NCI-H1105 (cell line): ENCODE measurements at places on chromosomes 2 and 18.
A peak's percentile ranks its signal among the peaks of the same experiment; 100 is the strongest.

DNA sequence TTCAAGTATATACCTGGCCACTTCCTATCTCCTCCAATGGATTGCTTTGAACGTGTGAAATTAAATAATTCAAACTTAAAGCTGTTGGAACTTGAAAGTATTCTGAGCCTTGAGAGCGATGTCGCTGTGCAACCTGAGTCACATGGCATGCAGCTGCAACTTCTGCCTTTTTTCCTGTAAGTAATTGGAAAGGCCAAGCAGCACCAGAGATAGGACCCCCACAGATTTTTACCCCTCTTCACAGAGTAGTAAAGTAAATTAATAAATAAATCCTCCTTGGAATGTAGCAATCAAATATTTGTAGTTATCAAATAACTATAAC lies 3.2 kb upstream of the RNF149 start:
- no peak for DNase-seq

DNA sequence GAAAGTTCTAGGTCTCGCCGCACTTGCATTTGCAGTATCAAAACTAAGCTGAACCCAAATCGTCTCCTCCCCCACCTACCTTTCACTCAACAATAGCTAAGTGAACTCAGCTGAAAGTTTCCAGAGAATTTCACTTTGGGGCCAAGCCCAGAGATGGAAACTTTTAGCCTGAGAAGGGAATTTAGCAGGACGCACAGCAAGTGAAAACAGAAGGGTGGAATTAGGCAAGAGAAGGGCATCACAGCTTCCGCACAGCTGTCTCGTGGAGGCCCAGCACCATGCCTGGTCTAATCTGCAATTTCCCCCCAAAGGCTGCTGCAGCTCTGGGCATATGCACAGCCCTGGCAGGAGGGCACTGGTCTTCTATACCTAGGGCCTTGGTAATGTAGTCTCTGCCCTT lies 262.0 kb downstream of the TNS1 start:
- no peak for DNase-seq

DNA sequence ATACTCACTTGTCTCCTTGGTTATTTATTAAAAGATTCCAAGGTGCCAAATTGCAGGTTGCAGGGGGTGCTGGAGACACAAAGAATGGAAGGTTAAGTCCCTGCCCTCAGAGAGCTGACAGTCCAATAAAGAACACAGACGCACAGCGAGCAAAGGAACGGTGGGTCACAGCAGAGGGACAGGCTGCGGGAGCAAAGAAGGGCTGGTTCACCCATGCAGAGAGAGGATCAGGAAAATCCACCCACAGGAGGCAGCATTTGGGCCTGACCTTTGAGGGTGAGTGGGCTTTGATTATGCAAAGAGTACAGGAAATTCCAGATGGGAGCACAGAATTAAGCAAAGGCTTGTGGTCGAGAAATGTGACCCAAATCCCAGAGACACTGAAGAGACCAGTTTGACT lies 45.0 kb downstream of the ZBTB7C start:
- DNase-seq: no peak

GRCh38 chr2:136383167-136383566 lies 265.2 kb upstream of the CXCR4 start:
- DNase-seq: no peak

- DNase-seq: no peak
Observed at GRCh38 chr2:98771721-98772524, 41.0 kb upstream of the MGAT4A start.

GRCh38 chr18:55857956-55858355 lies 270.0 kb upstream of the TCF4 start:
- no peak for DNase-seq

DNA sequence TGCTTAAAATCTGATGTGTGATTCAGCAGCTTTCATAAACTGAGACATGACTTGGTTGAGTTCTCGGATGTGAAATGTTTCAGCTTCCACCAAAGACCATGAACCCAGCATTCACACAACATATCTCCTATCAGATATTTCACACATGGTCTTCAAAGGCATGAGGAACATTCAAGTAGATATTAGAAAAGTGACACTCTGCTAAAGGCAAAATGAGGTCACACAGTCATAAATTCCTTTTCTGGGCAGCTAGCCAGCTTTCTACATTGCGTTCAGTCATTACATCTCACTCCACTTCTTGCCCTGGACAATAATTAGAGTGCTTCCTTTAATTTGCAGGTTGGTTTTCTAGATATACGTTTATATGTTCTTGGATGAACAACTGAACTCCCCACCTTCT lies 96.7 kb downstream of the GAREM1 start:
- DNase-seq: peak; percentile 76

GRCh38 chr2:39127973-39128372 lies 7.1 kb upstream of the SOS1 start:
- DNase-seq: no peak

- no peak for DNase-seq
Observed at GRCh38 chr18:49016648-49017539, 66.1 kb upstream of the SMAD7 start.

- peak; percentile 60 for DNase-seq
Observed at GRCh38 chr2:232633413-232634205, at the start of gene EFHD1. EFHD1 (plus strand) TSS chr2:232633604; CDS start chr2:232633705, 101 bp downstream.

DNA sequence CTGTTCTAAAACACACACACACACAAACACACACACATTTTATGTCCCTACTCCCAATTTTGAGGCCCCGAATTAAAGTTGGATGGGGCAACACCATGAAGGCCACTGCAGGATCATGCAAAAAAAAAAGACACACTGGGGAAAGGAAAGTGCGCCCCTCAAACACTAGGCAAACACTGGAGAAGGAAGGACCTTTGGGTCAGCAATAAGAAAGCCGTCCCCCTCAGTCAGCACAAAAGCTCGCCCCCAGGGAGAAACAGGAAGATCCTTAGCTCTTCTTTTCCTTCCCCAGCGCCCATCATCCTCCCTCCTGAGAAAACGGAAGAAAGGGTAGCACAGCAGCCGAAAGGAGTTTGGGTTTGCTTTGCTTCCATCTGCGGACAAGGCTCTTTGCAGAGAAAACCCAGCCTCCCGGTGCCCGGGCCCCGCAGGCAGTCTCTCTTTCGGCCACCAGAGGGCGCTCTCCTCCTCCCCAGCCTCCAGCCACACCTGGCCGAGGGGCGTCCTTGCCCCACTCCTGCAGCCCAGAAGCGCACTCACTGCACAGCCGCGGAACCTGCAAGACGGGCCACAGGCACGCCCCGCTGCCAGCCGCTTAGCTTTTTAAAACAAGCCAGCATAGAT lies 248.5 kb downstream of the CDH20 start:
- peak; percentile 54 for DNase-seq

GRCh38 chr2:227655454-227655853 lies 11.2 kb upstream of the SCYGR5 start:
- no peak for DNase-seq

DNA sequence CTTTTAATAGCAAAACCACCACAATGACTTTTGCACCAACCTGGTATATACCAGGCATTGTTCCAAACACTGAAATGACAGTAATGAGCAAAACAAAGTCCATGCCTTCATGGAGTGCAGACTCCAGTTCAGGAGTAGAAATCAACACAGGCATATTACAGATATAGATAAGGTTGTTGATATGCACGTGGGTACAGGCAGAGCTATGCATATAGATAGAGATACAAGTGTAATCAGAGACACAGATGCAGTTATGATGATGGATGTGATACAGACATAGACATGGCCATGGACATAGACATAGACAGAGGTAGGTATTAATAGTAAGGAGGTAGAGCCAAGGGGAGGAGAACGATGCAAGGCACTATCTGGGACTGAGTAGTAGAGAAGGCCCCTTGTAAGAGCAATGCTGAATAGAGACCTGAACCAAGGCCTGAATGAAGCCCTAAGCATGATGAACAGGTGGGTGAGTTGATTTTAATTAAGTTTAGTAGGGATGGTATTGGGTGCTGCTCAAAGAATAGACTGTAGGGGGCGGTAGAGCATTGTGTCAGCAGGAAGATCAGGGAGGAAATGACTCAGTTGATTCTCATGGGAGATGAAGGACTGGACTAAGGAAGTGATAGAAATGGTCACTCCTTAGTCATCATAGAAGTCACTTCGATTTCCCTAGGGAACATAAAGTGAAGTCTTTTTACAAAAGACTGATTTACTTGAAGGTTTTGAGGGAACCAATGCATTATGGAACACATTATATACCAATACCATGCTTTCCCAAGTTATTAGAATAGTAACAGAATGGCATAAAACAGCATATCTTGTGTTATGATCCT lies 39.4 kb downstream of the CMPK2 start:
- no peak for DNase-seq

GRCh38 chr2:46699934-46700256 lies 215.7 kb downstream of the MCFD2 start:
- DNase-seq: no peak

GRCh38 chr2:152298754-152299153 lies 36.2 kb upstream of the FMNL2 start:
- peak; percentile 15 for DNase-seq

- DNase-seq: no peak
Observed at GRCh38 chr2:25197336-25198208, 29.2 kb upstream of the POMC start.

DNA sequence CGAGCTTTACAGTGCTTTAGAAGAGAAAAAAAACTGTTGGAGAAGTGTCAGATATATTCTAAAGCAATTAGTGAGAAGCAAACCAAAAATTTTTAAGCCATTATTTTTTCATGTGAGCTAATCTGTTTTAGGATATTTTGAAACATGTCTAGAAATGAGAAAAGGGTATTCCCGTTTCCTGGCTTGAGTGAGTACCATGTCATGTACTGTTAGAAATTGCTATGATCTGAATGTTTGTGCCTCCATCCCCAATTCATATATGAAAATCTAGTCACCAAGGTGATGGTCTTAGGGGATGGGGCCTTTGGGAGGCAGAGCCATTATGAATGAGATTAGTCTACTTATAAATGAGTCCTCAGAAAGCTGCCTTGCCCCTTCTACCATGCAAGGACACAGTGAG lies 493.3 kb upstream of the GCFC2 start:
- DNase-seq: no peak

DNA sequence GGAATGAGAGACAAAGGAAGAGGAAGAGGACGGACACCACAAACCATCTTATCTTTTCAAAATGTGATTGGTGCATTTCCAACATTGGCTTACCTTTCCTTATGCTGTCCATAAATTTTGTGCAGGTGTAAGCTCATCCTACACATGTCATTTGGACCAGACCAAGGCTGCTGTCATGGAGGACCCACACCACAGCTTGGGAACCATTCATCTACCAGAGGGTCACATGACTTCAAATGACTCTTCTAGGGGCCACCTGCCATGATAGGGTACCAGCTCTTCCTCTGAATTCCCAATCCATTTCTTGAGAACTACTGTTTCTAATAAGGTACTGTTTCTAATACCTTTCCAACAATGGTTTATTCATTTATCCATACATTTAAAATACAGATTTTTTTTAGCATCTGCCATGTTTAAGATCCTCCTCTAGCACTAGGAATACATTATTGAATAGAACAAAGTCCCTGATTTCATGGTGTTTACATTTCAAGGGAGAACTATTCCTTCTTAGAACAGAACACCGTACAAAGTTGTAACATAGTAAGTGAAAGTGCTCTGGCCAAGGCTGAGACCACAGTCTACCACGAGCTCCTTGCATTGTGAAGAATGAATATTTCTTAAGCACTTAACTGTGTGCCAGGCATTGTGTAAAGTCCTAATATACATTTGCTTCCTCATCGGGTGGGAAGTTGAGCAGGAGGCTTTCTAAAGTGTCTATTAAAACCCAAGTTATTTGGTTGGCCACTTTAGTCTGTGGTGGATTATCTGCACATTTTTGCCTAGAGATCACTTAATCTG lies 246.1 kb upstream of the FN1 start:
- DNase-seq: no peak

- no peak for DNase-seq
Observed at GRCh38 chr2:150531591-150531990, 44.1 kb upstream of the RND3 start.

DNA sequence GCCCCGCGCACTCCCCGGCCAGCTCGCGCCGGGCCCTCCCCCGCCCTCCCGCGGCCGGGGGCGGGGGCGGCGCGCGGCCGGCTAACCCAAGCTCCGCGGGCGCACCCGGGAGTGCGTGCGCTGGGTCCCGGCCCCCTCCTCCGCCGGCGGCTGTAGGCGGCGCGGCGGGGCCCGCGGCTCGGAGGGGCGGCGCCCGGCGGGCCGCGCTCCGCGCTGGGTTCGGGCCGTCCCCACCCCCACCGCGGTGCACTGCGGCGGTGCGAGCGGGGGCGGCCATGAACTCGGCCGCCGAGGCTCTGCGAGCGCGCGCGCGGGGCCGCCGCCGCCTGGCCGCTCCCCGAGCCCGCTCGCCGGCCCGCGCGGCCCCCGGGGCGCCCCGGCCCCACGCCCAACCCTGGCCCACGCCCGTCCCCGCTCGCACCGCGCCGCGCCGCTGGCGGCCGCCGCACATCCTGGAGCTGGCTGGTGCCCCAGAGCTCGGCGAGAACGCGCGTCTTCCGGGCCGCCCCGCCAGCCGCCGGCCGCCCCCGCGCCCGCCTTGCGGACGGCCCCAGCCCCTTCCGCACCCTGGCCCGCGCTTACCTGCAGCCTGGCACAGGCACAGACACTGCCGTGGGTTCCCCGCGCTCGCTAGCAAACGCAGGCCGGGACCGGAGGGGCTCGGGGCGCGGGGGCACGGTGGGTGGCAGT lies at the start of gene ZBTB14:
Gene ZBTB14 (minus strand): TSS at position 496 of the 690 bp plus-strand sequence. CDS start 2,480 bp downstream, outside the sequence.
- peak; percentile 68 for DNase-seq

DNA sequence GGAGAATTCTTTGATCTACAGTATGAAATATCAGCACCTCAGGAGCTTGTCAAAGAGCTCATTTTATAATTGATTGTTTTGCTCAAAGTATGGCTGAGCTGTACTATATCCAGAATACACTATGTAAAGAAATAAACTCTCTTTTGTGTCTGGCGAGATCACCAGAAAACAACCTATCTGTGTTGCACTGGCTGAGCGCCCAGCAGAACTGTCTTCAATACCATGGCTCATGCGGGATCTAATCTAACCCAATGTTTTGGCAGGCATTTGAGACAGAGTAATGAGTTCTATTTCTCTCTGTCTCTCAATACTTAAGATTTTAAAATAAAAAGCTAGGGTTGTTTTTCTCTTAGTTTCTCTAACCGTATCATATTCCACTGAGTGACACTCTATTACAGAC lies 192.4 kb downstream of the L3MBTL4 start:
- DNase-seq: no peak

DNA sequence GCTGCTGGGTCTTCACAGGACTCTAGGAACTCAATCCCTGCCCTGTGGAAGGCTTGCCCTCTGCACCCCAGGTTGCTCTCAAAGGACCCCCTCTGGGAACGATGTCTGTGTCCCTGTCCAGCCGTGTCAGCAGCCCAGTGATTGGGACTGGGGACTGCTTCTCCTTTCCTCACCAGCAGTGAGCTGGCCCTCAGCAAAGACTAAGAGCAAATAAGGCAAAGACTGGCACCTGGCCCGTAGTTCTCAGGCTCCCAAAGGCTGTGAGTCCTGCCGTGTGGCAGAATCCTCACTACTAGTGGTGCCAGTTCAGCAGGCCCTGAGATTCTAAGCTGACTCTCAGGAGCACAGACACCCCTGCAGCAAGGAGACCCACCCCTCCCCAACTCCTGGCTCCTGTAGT lies 47.8 kb downstream of the TMEM163 start:
- peak; percentile 53 for DNase-seq

GRCh38 chr2:96878796-96879544 lies 9.1 kb upstream of the SEMA4C start:
- DNase-seq: no peak

- no peak for DNase-seq
Observed at GRCh38 chr18:74388227-74388626, 68.9 kb downstream of the DIPK1C start.

GRCh38 chr2:207184768-207185167 lies 19.0 kb upstream of the KLF7 start:
- DNase-seq: no peak

GRCh38 chr18:55003695-55004094 lies 44.4 kb upstream of the CCDC68 start:
- DNase-seq: no peak
